AG10803 (cell line): ENCODE measurements at places on chromosomes 2 and 18.

- DNase-seq: no peak
Measured at GRCh38 chr18:6921571-6921970, 192.1 kb downstream of the ARHGAP28 start.

DNA sequence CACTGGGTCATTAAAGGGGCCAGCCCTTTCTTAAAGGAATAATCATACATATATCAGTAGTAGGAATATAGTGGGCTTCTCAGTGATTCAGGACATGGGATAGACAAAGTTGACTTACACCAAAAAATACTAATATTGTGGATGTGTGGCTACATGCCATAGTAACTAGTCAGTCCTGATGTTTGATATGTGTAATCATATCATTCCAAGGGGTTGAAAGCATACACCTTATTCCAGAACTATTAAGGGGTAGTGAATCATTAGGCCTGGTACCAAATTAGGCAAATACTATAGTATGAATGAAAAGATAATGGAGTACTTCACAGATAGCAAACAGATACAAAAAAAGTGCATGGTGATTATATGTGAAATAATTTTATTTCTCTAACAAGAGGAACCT, 814.9 kb upstream of the NRXN1 start:
- no peak for DNase-seq

GRCh38 chr2:217353591-217353990, 493.7 kb upstream of the TNP1 start:
- no peak for DNase-seq

- peak; percentile 70 for DNase-seq
Measured at GRCh38 chr18:44887227-44887631, 206.5 kb downstream of the SETBP1 start.

DNA sequence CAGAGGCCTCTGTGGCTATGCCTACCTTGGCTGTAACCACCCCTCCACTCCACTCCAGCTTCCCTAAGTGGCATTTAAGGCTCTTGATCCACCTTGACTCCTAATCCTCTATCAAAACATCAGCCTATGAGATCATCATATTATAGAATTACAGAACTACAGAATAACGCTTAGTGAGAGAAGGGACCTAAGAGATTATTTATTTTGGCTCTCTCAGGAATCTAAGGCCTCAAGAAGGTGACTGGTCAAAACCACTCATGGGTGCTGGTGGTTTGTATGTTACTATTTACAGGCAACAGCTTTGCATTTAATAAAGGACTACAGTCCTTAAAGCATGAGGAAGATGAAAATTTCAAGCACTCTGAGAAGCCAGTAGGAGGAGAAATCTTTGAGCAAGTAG, 118.8 kb downstream of the FSHR start:
- DNase-seq: no peak

- no peak for DNase-seq
Measured at GRCh38 chr2:55106148-55106547, 55.9 kb upstream of the RTN4 start.

DNA sequence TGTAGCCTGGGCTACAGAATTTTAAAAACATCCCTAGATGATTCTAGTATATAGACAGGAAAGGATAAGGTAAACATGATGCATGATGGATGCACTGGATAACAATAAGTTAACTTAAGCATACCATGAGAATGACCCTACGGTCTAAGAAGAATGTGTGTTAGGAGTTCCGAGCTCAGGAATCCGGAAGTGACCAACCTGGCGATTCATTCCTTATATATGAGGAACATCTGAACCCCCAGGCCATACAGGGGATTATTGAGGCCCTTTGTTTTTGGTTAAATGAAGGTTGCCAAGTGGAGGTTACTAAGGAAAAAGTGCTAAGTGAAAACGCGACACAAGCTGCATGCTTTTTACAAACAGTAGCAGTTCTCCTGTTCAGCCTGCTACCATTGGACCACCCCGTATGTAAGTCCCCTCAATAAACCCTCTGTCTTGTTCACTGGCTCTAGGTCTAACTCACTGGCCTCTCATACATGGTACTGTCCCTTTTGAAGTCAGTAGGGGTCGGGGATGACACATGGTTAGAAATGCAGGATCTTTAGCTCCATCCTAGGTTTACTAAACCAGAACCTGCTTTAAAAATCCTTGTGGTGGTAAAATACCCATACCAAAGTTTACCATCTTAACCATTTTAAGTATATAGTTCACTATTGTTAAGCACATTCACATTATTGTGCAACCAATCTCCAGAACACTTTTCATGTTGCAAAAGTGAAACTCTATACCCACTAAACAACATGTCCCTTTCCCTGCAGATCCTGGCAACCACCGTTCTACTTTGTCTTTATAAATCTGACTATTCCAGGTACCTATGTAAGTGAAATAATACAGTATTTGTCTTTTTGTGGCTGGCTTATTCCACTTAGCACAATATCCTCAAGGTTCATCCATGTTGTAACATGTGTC, 111.0 kb upstream of the MAP4K3 start:
- DNase-seq: peak; percentile 7

- DNase-seq: no peak
Measured at GRCh38 chr18:37426586-37426985, 139.0 kb downstream of the CELF4 start.

- no peak for DNase-seq
Measured at GRCh38 chr2:25297738-25298137, 44.0 kb downstream of the DNMT3A start.

GRCh38 chr2:182716650-182716979, 558 bp downstream of the DNAJC10 start:
- peak; percentile 23 for DNase-seq

- peak; percentile 94 for DNase-seq
Measured at GRCh38 chr2:167140767-167141166, 252.5 kb downstream of the XIRP2 start.

DNA sequence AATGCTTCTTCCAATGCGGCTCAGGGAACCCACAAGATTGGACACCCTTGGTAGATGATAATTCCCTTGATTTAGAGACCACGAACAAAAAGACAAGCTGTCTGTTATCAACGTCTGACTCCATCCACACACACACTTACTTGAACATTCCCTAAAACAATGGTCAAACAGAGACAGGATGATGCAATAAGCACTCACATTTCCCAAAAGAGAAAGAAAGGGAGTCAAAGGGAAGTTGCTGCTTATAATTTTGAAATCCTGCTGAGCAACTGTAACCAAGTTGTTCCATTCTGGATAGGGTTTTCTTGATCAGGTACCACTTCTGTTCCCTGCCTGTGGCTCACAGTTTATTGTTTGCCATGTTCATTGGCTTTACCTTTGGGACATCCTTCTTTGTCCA, 571.3 kb upstream of the CNTNAP5 start:
- no peak for DNase-seq

GRCh38 chr2:225025917-225026571, 16.2 kb downstream of the DOCK10 start:
- peak; percentile 93 for DNase-seq
